ENCODE measurements at places on chromosomes 13 and 19. TPM values are rescaled to one million over a fixed set of nuclear protein-coding genes. Genes with fewer than 3 reads are reported as not detected.

DNA sequence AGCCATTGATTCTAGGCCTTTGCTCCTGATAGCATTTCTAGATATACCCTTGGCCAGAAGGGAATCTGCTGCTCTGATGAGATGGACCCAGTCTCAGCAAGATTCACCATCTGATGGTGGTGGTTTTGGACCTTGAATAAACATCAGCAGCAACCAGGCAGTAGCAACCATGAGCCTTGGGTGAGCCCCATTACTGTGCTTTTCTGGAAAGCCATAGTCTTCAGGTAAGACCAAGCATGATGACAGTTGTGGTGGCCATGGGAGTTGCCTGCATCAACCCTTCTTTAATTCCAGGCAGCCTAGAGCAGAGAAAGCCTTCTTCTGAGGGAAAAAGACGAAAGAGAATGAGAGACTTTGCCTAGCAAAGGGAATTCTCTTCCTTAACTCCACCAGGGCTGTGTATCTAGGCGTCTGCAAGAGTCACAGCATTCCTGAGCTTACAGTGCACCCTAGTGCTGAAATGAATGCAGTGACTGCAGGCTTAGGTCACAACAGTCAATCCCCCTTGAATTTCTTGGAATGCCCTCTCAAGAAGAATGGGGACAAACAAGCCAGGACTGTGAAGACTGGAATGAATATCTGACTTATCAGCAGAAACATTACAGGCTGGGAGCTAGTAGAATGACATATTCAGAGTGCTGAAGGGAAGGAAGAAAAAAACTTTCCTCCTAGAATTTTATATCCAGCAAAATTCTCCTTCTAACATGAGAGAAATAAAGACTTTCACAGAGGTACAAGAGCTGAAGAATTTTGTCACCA lies 942.4 kb upstream of the PCDH20 start:
- no peak for DNase-seq

DNA sequence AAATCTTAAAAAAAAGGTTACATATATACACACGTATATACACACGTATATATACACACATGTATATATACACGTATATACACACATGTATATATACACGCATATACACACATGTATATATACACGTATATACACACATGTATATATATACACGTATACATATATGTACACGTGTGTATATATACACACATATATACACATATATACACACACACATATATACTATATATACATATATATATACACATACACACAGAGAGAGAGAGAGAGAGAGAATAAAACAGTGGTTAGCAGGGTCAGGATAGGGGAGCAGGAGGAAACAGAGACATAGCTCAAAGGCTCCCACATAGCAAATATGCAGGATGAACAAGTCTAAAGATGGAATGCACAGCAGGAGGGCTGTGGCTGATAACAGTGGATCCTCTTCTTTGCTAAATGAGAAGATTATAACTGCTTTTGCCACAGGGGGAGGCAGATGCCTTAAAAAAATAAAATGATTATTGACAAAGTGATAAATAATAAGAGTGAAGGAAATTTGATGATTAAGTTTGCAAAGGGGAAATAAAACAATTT lies 714.5 kb downstream of the UQCRFS1 start:
- no peak for DNase-seq

DNA sequence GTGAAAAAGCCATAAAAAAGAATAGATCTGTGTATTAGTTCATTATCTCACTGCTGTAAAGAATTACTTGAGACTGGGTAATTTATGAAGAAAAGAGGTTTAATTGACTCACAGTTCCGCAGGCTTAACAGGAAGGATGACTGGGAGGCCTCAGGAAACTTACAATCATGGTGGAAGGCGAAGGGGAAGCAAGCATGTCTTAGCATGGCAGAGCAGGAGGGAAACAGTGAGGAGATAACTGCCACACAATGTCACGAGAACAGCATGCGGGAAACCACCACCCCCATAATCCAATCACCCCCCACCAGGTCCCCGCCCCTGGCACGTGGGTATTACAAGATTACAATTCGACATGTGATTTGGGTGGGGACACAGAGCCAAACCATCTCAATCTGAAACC lies 39.1 kb upstream of the EEF1AKMT1 start:
- no peak for DNase-seq

- DNase-seq, result no peak
These were observed 51.2 kb upstream of the EEF1AKMT1 start for GRCh38 chr13:20824762-20825476.

GRCh38 chr19:9498183-9498902 lies at the start of gene ZNF560:
TSS of gene ZNF560 (minus strand) at chr19:9498616. CDS start at chr19:9475313, 23,303 bp downstream.
- no peak for DNase-seq

GRCh38 chr19:5249526-5249925 lies 91.1 kb downstream of the PTPRS start:
- no peak for DNase-seq

DNA sequence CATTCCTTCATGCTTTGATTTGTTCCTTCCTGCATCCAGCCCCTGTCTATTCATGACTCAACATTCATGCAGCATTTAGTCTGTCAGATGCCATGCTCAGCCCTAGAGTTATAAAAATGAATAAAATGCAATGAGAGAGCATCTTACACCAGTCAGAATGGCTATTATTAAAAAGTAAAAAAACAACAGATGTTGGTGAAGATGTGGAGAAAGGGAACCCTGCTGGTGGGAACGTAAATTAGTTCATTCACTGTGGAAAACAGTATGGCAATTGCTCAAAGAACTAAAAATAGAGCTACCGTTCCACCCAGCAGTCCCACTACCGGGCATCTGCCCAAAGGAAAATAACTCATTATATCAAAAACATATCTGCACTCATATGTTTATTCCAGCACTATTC lies 70.0 kb upstream of the GTF3A start:
- DNase-seq, result no peak

DNA sequence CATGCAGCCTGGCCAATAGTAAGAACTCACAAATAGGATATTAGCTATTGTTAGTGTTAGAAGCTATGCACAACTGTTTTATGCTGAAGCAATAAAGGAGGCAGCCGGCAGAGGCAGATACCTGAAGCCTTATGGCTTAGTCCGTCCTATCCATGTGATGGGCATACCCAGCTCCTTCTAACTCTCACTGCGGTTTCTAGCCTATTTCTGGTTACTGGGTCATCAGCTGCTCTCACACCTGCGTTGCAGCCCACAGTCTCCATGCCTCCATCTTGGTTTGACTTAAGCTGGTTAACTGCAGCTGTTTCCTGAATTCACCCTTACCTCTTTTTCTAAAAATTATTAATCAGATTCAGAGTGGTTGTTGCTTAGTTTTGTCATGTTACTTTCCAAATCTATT lies 40.5 kb upstream of the CNMD start:
- DNase-seq, result no peak

DNA sequence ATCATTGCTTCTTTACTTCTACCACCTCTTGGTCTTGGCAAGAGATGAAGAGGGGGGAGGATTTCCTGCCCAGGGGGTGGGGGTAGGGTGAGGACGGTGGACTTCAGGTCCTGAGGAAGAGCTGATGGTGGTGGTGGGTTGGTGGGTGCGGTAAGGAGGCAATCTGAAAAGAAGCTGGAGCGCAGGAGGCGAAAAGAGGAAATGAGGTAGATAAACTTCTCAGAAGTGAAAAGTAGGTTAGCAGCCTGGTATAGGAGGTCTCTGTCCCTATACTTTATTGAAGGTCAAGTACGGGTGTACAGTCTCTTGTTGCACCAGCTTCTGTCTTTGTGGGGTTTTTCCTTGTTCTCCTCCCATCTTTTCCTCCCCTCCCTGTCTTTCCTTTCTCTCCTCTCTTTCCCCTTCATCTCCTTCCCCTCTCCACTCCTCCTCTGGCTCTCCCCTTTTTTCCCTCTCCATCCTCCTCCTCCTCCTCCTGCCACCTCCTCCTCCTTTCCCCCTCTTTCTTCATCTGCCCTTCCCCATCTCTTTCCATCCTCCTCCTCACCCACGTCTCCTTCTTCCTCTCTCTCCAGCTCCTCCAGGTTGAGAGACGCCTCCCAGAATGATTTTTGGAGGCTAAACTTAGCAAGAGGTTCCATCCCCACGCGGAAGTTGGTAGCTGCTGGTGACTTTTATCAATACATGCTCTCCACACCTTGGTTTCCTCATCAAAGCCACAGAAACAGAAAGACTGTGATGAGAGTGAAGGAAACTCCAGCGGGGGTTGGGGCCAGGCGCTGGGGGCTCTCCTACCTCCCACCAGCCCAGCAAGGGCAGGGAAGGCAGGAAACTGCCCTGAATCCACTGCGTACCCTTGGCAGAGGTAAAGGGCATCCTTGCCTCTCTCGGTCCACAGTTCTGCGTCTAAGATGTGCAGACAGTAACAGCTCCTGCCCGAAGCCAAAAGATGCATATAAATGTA lies 15.3 kb downstream of the TNFSF14 start:
- no peak for DNase-seq

- DNase-seq, result no peak
These were observed 4.9 kb upstream of the TNFSF14 start for GRCh38 chr19:6674868-6675305.

GRCh38 chr13:53601113-53601512 lies 572.5 kb downstream of the OLFM4 start:
- no peak for DNase-seq

- DNase-seq, result no peak
These were observed 60.3 kb upstream of the CLDN10 start for GRCh38 chr13:95492044-95492801.

DNA sequence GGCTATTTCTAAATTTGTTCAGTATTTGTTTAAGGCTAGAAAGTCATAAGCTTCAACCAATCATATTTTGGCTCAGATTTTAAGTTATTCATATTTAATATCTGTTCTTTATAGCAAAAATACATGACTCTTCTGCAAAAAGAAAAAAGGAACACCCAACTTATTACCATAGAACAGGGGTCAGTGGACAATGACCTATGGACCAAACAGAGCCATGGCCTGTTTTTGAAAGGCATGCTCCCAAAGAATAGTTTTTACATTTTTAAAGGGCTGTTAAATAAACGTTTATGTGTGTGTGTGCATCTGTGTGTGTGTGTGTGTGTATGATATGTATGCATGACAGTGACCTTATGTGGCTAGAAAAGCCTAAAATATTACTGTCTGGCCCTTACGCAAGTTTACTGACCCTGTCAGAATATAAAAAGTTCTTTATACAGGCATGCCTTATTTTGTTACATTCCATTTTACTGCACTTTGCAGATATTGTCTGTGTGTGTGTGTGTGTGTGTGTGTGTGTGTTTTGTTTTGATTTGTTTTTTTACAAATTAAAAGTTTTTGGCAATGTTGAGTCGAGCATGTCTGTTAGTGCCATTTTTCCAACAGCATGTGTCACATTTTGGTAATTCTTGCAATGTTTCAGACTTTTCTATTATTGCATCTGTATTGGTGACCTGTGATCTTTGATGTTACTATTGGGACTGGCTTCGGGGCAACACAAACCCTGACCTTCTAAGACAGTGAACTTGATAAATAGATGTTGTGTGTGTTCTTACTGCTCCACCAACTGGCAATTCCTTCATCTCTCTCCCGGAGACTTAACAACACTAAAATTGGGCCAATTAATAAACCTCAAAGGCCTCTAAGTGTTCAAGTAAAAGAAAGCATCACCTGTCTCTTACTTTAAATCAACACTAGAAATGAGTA lies 22.0 kb downstream of the KLF12 start:
- DNase-seq, result no peak

DNA sequence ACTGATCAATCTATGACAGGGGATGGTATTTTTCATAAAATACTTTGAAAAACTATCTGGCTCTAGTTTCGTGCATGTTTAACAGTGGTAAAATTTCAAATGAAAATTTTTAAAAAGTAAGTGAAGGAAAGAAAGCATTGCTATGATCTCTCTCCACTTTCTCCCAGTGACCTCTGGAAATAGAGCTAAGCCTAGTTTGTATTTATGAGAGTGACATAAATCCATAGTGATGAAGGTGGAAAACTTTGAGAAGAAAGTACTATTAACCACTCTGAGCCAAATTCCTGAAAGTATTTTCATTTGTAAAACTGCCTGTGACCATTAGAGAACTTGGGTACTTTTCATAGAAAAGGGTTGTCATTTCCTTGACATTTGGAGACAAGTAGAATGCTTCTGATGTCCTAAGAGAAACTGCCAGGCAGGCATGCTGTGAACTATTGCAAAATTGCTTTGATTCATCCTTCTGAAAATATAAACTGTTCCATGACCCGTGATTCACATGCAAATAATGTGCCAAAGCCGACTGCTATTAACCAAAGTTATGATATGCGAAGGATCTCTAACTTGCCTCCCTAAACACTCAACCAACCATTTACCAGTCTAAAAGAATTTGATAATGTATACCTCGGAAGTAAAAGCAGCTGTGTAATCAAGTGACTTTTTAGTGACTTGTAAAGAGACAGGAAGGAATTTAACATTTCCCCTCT lies 133.2 kb downstream of the VWA8 start:
- no peak for DNase-seq

DNA sequence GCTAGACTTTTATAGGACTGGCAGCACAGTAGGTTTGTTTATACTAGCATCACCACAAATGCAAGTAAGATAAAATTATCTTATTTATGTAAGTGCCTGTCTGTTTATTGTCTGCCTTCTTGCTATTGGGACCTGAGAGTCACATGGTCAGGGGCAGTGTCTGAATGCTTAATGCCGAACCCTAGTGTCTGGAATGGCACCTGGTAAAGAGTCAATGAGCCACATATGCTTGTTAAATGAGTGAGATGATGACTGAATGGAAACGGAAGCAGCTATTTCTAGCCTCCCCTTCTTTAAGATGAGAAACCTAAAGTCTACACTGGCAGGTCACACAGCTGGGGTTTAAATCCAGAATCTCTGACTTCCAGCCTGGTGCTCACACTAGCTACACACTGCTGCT lies 92.2 kb downstream of the STOML3 start:
- no peak for DNase-seq

- no peak for DNase-seq
These were observed 25.6 kb upstream of the ADGRE1 start for GRCh38 chr19:6861683-6862286.

DNA sequence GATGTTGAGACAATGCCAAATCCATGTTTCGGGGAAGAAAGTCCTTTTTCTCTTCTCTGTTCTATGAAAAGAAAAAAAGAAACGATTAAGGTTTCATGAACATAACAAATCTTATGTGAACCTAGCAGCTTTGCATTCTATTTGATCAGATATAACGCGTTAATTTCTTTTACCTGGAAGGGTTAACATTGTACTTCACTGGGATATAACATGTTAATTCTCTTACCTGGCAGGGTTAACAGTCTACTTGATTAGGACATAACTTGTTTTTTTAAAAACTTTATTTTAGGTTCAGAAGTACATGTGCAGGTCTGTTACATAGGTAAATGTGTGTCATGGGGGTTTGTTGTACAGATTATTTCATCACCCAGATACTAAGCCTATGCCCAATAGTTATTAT lies 68.8 kb downstream of the CPAMD8 start:
- DNase-seq, result no peak

SSC5D gene
- polyA plus RNA-seq, result 0.09 TPM

MATK gene
- 5.5 TPM for polyA plus RNA-seq

TGFB1 gene
- polyA plus RNA-seq, result 38.3 TPM

MYO16 gene
- polyA plus RNA-seq, result not detected

MBD3L2 gene
- polyA plus RNA-seq, result not detected

ZNF761 gene
- polyA plus RNA-seq, result 11.2 TPM

PSG5 gene
- not detected for polyA plus RNA-seq

ONECUT3 gene
- polyA plus RNA-seq, result not detected

ZNF738 gene
- 6.5 TPM for polyA plus RNA-seq

BST2 gene
- polyA plus RNA-seq, result 167 TPM

AZU1 gene
- polyA plus RNA-seq, result not detected

TEX29 gene
- not detected for polyA plus RNA-seq

Measured in naive B cell (primary cell).